HuH-7 (cell line): ENCODE measurements at places on chromosomes 1 and 21.

DNA sequence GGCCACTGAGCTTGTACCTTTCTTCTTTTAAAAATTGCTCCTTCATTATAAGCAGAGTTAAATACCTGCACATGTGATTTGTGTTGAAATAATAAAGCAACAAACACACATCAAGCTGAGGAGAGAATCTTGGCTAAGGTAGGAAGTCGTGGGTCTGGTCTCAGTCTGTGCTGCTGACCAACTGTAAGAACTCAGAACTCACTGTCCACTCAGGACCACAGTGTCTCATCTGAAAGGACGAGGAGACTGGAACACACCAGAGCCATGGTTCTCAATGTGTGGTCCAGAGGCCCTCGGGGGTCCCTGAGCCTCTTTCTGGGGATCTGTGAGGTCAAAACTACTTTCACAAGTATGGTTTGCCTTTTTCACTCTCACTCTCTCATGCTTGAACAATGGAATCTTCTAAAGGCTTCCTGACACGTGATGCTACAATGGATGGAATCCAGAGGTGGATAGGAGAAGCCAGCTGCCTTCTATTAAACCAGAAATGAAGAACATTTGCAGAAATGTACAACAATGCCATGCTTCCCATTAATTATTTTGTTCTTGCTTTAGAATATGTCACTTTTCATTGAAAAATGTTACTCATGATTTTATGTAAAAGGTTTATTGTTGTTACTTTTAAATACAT is 17.3 kb upstream of the ETS2 start:
- DNase-seq: no peak

DNA sequence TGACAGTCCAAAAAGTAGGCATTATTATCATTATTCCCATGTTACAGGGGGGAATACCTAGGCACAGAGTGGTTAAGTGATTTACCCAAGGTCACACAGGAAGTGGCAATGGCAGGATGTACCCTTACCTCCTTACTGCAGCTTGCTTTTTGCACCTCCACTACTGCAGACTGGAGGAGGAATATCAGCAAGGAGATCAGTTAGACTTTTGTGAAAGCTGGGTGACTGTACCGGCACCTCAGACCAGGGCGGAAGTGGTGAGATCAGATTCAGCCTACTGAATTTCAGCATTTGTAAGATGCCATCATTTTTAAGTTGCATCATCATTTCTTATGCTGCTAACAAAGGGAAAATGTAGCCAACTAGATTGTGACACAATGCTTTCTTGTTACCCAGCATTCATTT is 4.5 kb downstream of the ADARB1 start:
- DNase-seq: no peak

DNA sequence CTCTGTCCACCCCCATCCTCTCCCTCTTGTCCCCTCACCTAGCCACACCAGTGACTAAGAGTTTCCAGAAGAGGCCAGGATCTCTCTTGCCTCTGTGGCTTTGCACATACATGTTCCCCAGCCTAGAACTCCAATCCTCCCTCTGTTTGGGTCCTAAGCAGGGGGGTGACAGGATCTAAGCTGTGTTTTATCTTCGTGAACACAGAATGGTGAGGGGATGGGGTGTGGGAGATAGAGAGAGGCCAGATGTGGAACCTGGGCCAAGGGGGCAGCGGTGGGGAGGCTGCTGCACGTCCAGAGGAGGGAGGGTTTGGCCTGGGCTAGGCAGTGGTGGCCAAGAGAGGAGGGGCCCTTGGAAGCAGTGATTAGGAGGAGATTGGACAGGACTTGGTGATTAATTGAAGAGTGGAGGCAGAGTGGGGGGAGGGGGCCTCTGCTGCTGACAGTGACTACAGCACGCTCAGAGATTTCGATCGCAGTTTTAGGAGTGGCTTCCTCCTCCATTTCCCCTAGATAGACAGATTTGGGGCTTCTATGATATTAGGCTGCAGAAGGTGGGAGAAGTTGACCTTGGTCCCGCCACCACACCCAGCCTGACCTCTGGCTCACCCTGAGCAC is 17.1 kb upstream of the ADGRB2 start:
- DNase-seq: no peak

DNA sequence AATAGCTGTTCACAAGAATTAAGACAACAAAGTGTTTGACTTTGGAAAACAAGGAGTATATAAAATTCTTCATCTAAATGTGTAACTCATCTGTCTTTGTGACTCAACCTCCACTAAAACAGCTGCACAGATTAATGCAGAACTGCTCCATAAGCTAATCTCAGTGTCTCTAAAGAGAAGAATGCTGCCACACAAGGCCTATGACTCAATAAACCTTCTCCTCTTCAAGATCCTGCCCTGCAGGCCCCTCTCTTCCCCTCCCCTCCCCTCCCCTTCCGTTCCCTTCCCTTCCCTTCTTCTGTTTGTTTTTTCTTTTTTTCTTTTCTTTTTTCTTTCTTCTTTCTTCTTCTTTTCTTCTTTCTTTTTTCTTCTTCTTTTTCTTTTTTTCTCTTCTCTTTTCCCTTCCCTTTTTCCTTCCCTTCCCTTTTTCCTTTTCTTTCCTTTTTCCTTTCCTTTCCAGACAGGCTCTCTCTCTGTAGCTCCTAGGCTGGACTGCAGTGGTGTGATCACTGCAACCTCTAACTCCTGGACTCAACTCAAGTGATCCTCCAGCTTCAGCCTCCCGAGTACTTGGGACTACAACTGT is 1052.8 kb downstream of the BRINP3 start:
- DNase-seq: no peak

DNA sequence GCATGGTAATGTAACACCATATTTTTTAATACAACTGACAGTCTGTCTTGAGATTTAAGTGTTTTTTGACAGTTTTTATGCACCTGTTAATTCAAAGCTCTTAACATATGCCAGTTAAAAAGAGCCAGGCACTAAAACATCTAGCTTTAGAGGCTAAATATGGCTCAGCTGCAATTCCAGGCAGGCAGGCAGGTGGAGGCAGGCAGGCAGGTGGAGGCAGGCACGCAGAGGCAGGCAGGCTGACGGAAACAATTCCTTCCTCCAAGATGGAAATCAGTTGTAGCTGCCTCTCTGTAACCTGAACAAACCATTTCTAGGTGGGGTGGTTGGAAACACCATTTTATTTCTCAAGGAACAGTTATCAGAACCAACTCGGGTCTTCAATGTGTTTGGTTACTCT is 51.2 kb downstream of the GORAB start:
- DNase-seq: no peak

DNA sequence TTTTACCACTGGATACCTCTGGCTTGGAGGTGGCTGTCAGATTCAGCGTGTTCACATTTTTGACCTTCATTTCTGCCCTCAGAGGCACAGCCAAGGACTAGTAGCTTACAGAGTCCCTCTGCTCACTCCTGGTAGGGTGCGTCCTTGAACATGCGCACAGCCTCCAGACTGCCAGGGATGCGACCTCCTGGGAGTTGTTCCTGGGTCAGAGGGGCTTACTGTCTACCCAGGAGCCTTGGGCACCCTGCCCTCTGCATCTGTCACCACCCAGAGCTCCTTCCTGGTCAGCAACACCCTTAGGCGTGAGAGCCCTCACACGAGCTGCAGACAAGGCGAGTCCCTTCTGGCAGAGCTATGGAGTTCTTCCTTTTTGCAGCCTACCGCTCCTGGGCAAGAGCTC is 1.7 kb downstream of the SLX9 start:
- no peak for DNase-seq

DNA sequence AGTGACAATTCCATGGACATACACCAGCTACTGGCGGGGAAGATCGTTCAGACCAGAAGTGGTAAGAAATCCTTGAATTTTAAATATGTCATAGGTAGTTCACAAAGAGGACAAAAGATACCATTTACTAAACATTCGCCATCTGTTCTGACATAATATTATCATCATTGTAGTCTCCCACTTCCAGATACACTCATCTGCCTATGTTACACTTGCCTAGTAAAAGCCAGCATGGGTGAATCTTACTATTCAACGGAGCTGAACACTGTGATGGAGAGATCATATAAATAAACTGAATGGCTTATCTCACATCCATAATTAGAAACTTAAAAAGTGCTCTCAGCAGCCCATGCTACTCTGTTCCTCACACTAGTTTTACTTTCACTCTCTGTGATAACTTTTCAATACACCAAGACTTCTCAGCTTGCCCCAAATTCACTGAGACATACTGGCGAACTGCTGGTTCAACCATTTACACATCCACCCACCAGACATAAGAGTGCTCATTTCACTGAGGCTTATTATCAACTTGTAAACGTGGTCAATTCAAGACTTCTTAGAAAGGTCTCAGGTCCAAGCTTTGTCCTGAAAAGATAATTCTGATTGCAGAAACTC is 463 bp upstream of the PRRC2C start:
- DNase-seq: no peak

DNA sequence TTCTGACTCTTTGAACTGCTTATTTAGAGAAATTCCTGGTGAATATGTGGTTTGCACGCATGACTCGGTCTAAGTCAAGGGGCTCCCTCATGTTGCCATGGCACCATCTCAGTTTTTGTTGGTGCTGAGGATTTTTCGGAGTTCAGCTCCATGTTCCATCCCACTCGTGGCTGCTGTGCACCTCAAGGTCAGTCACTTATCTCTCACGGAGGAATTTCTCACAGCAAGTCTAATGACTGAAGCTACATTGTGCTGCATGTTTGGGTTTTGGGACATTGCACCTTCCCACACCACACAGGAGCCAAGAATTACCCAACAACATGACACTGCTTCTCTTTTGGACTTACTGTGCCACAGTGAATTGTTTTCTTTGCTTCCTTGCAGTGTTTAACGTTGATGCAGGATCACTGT is 269.9 kb downstream of the NCAM2 start:
- DNase-seq: no peak
